ENCODE measurements at places on chromosomes 11 and 22. TPM values are rescaled to one million over a fixed set of nuclear protein-coding genes. Genes with fewer than 3 reads are reported as not detected.

DNA sequence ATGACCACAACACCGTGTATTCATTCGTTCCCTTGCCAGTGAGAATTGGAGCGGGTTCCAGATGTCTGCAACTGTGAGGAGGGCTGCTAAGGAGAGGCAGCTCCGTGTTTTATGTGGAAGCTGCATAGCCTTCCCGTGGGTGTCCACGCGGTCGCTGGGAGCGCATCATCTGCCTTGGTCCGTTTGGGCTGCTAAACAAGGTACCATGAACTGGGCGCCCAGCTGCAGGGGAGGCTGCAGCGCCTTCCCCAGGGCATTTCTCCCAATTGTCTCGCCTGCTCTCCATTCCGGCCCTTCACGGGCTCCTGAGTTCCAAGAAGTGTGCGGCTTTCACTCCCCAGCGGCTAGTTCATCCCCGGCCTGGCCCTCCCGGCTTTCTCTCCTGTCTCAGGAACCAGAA lies 1446.4 kb downstream of the TBC1D22A start:
- H3K27ac ChIP-seq, result no peak overlapping the region
- no peaks in the 10 kb centered on the region for H3K36me3 ChIP-seq
- DNase-seq, result no peak

- H3K4me1 ChIP-seq, result no peaks in the 10 kb centered on the region
- H3K4me3 ChIP-seq, result no peak overlapping the region
- H3K27me3 ChIP-seq, result no peaks in the 10 kb centered on the region
- no peaks in the 10 kb centered on the region for H3K36me3 ChIP-seq
- no peak overlapping the region for H3K27ac ChIP-seq
- no peak for DNase-seq
These were observed 282.6 kb downstream of the CADM1 start for GRCh38 chr11:115221461-115222069.

- H3K27ac ChIP-seq, result no peak overlapping the region
- H3K4me1 ChIP-seq, result no peaks in the 10 kb centered on the region
- no peak for DNase-seq
- no peaks in the 10 kb centered on the region for H3K36me3 ChIP-seq
These were observed 4.7 kb upstream of the HBE1 start for GRCh38 chr11:5274395-5274794.

- H3K4me1 ChIP-seq, result peaks cover 17% of the 10 kb centered on the region
- H3K27ac ChIP-seq, result no peak overlapping the region
These were observed 20.3 kb downstream of the GRAMD4 start for GRCh38 chr22:46640293-46641055.

DNA sequence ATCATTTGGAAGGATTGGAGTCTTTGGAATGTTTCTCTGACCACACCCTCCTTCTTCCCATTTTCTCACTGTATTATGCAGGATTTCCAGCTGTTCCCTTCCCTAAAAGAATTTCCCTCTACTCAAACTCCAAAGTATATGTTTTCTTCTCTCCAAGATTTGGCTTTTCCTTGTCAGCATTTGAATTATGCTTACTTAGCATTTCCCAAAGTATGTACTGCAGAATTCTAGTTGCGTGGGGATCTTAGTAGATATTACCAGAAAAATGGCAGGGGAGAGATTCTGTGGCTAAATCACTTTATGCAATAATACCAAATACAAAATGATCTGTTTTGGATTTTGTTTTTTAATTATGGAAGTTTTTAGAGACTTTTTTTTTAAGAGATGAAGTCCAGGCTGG lies 142.3 kb downstream of the OR4C45 start:
- no peak for DNase-seq
- no peaks in the 10 kb centered on the region for H3K4me1 ChIP-seq
- H3K4me3 ChIP-seq, result no peak overlapping the region
- no peak overlapping the region for H3K27ac ChIP-seq
- no peaks in the 10 kb centered on the region for H3K36me3 ChIP-seq
- H3K27me3 ChIP-seq, result no peaks in the 10 kb centered on the region

- H3K36me3 ChIP-seq, result no peaks in the 10 kb centered on the region
- no peak for DNase-seq
- H3K4me1 ChIP-seq, result no peaks in the 10 kb centered on the region
- H3K4me3 ChIP-seq, result no peak overlapping the region
These were observed 541.9 kb upstream of the ANO5 start for GRCh38 chr11:21650961-21651360.

DNA sequence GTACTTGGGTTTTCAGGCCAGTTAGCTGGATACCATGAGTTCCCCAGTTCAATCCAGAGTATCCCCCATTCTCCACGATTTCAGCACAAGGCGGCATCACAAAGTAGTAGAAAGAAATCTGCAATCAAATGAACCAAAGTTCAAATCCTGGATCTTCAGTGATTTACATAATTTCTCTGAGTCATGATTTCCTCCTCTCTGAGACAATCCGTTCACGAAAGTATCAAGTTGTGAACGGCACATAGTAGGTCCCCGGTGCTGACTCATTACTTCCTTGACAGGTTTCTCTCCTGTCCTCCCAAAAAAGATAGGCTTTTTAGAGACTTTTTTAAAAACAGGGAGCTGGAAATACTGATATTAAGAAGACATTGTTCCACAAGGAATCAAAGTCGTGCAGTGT lies 69.1 kb upstream of the AKIP1 start:
- DNase-seq, result peak; percentile 48
- peaks cover 12% of the 10 kb centered on the region for H3K4me1 ChIP-seq
- H3K27ac ChIP-seq, result no peak overlapping the region
- no peaks in the 10 kb centered on the region for H3K36me3 ChIP-seq
- no peak overlapping the region for H3K4me3 ChIP-seq
- no peaks in the 10 kb centered on the region for H3K27me3 ChIP-seq

DNA sequence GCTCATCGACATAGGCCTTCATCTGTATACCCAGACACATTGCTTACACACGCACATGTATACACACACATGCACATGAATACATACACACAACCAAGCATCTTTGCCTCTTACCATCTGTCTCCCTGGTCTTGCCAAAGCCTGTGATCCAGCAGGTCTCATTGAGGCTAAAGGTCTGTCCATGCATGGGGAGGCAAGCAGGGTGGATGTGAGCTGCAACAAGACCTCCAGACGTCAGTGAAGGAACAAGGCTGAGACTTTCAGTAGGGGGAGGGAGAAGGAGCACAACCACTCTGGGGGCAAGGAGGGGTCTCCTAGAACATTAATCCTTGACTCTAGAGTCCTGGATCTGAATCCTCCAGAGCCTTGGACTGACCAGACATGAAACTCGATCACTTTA lies 23.7 kb downstream of the TMPRSS13 start:
- H3K27me3 ChIP-seq, result no peaks in the 10 kb centered on the region
- no peak overlapping the region for H3K4me3 ChIP-seq
- DNase-seq, result no peak
- H3K4me1 ChIP-seq, result no peaks in the 10 kb centered on the region

- H3K27me3 ChIP-seq, result no peaks in the 10 kb centered on the region
- no peak for DNase-seq
- H3K36me3 ChIP-seq, result no peaks in the 10 kb centered on the region
- H3K27ac ChIP-seq, result no peak overlapping the region
- no peak overlapping the region for H3K4me3 ChIP-seq
These were observed 595.1 kb downstream of the BUD13 start for GRCh38 chr11:116177521-116178210.

DNA sequence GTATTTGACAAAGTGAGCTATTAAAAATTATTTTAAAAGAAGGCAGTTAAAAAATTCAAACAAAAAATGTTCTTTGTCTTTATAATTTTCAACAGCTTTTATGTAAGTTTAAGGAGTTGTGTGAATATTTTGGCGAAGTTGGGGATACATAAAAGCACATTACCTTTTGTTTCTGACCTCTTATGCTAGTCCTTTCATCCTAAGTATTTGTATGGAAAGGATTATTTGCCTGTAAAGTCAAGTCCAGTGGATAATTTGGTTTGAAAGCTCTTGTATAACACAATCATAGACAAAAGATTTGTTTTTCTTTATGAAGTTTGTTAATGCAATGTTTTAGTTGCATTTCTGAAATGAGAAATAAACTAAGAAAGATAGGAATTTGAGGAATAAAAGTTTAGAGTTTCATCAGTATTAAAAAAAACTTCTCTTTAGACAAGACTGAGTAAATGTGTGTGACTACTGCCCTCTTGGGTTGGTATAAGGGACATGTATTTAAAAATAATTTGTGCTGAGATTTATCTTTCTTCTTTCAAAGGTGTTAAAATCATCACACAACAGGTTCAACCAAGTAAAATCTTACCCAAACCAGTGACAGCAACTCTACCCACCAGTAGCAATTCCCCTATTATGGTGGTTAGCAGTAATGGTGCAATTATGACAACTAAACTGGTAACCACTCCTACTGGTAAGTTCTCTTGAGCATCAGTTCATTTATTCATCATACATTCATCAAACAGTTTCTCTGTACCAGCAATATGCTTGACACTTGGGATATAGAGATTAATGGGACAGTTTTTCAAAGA lies 68.2 kb downstream of the EMSY start:
- H3K4me3 ChIP-seq, result no peak overlapping the region
- H3K27me3 ChIP-seq, result no peaks in the 10 kb centered on the region
- DNase-seq, result peak; percentile 17
- peaks cover 2% of the 10 kb centered on the region for H3K36me3 ChIP-seq

GRCh38 chr11:77320351-77320750 lies 18.9 kb upstream of the GDPD4 start:
- H3K4me3 ChIP-seq, result no peak overlapping the region
- H3K36me3 ChIP-seq, result peaks cover 16% of the 10 kb centered on the region
- no peak for DNase-seq
- no peak overlapping the region for H3K27ac ChIP-seq
- no peaks in the 10 kb centered on the region for H3K4me1 ChIP-seq
- H3K27me3 ChIP-seq, result no peaks in the 10 kb centered on the region

DNA sequence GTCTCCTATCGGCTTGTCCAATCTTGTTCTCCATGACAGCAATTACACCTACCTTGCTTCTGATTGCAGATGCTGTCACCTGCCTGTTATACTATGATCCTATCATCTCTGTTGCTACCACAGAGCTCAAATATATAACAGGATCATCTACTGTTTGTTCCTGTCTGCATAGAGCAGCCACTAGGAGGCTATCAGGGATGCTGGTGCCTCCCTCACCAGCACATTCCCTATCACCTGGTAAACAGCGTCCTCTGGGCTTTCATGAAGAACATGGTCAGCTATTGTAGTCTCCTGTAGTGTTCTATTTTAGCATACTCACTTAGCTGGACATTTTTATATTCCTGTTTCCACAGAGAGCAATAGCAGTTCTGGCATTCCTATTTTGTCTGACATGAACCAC lies 87.8 kb upstream of the FAT3 start:
- no peaks in the 10 kb centered on the region for H3K4me1 ChIP-seq
- no peak overlapping the region for H3K27ac ChIP-seq
- no peak for DNase-seq
- no peaks in the 10 kb centered on the region for H3K36me3 ChIP-seq

DNA sequence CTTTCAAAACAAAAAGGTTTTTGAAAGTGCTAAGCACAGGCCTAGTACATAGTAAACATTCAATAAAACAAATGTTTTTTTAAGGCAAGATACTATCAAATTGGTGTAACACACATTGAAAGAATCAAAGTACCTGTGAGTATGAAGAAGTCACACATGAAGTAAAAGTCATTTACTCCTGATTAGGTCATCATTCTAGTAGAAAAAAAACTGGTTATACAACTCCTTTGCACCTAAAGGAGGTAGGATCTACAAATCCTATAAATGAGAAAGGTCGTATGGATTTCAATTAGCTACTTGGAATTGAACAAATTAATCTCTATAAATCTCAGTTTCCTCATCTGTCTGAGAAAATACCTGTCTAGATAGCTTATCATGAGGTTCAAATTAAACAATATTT lies 80.8 kb downstream of the SIK3 start:
- no peak overlapping the region for H3K27ac ChIP-seq
- no peaks in the 10 kb centered on the region for H3K36me3 ChIP-seq
- no peak overlapping the region for H3K4me3 ChIP-seq
- no peak for DNase-seq

DNA sequence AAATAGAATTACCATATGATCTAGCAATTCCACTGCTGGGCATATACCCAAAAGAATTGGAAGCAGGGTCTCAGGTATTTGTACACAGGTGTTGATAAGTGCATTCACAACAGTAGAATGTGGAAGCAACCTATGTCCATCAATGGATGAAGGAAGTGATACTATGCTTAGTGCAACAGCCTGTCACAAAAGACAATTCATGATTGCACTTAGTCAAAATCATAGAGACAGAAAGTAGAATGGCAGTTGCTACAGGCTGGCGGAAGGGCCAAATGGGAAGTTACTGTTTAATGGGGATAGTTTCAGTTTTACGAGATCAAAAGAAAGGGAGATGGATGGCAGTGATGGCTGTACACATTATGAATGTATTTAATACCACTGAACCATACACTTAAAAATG lies 42.0 kb downstream of the SGSM3 start:
- peaks cover 13% of the 10 kb centered on the region for H3K36me3 ChIP-seq
- no peak overlapping the region for H3K4me3 ChIP-seq
- H3K27ac ChIP-seq, result no peak overlapping the region
- no peaks in the 10 kb centered on the region for H3K4me1 ChIP-seq
- DNase-seq, result no peak

- H3K4me3 ChIP-seq, result peak overlapping the region; percentile 91
- H3K36me3 ChIP-seq, result peaks cover 4% of the 10 kb centered on the region
- no peak for DNase-seq
- H3K27me3 ChIP-seq, result no peaks in the 10 kb centered on the region
These were observed 745 bp downstream of the C22orf39 start for GRCh38 chr22:19446603-19447329.

DNA sequence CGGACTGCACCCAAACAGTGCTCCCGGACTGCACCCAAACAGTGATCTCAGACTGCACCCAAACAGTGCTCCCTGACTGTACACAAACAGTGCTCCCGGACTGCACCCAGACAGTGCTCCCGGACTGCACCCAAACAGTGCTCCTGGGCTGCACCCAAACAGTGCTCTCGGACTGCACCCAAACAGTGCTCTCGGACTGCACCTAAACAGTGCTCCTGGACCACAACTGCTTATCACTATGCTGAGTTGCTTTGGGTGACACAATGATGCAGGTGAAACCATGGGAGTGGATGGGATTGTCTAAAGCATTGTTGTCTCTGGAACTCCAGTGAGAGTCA lies 90.4 kb downstream of the FBXO7 start:
- no peak overlapping the region for H3K27ac ChIP-seq
- no peaks in the 10 kb centered on the region for H3K36me3 ChIP-seq
- no peaks in the 10 kb centered on the region for H3K27me3 ChIP-seq
- H3K4me3 ChIP-seq, result no peak overlapping the region
- H3K4me1 ChIP-seq, result no peaks in the 10 kb centered on the region

DNA sequence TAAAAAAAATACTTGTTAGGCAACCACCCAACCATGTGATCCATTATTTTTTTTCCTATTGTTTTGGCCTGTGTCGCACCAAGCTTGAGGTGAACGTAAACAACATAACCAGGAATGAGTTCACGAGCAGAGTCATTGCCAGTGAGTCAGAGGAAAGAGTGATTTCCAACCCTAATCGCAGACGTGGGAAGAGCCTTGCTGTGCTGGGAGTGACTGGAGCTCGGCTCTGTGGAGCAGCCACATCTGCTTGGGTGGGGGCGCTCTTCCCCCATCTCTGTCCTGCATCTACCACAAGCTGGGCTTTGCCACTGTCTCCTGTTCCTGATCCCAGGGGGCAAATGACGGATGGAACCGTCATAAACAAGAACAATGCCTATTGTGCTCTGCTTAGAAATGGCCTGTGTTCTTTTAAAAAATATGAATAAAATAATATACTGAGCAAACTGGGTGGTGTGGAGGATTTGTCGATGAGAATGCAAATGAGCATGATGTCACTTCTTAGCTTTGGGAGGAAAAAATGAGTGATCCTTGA lies 210.0 kb downstream of the KIRREL3 start:
- no peak for DNase-seq
- no peak overlapping the region for H3K4me3 ChIP-seq
- H3K27me3 ChIP-seq, result peaks cover 5% of the 10 kb centered on the region
- no peak overlapping the region for H3K27ac ChIP-seq

Gene AIFM3
- 6.8 TPM for polyA plus RNA-seq

Gene CLDN25
- polyA plus RNA-seq, result not detected

Gene OR5B2
- polyA plus RNA-seq, result not detected

Gene SLC1A2
- polyA plus RNA-seq, result 0.18 TPM

Gene TSG101
- polyA plus RNA-seq, result 52.6 TPM

Gene PUS3
- polyA plus RNA-seq, result 12.6 TPM

Gene COA4
- polyA plus RNA-seq, result 131 TPM

Gene KIRREL3
- 0.18 TPM for polyA plus RNA-seq

All from small intestine (tissue), 16 donors.